Omental fat pad (tissue), 4 donors: ENCODE measurements at places on chromosomes 5 and 9. TPM values are rescaled to one million over a fixed set of nuclear protein-coding genes. Genes with fewer than 3 reads are reported as not detected.

GRCh38 chr5:137401946-137402345 is 97.2 kb downstream of the SPOCK1 start:
- no peak for DNase-seq

- no peak for DNase-seq
These were observed 74.5 kb upstream of the MAP1B start for GRCh38 chr5:72032788-72033187.

DNA sequence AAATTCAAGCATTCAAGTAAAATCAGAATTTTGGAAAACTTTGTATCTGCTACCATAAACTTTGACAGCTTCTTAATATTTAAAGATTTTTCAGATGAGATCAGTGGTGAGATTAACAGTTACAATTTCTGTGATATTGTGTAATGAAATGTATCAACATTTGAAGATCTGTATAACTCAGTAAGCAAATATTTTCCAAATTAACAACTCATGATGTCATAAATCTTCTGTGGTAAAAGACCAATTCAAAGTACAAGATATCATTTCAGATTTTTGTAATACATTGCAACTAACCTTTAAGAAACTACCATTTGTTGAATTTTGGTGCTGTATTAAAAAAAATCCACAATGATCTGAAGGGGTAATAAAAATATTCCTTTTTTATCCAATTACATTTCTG is 352.2 kb downstream of the KIAA0825 start:
- no peak for DNase-seq

DNA sequence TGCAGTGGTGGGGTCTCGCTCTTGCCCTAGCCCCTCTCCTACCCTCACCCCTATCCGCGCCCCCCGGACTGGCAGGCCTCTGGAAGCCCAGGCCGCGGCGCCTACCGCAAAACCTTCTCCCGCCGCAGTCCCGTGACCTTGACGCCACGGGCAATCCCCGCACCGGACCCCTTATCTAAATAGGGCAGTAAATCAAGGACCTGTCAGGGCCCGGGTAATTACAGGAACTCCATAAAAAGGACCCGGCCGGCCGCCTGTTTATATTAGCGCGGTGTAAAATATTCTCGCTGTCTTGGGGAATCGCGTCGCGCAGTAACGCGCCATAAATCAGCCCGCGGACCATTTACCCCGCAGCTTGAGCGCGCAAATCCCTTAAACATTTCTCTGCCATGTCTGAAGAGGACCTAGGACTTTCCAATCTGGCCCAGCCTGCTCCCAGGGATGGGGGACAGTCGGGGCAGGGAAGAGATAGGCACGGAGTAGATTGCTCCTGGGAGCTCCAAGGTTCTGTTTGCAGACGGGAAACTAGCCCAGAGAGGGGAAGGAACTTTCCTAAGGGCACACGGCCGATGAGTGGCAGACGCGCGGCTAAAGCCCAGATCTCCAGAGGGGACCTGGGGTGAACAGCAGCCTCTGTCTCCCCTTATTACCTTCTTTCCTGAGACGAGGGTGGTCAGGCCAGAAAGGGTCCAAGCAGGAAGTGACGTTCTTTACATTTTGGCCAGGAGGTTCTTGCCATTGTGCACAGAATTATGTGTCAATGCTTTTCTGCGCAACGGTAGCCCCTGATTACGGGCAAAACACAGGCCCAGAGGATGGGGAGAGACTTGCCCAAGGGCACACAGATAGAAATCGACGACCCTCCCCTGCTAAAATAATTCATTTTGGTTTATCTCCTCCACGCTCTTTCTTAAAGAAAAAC is 4.8 kb upstream of the HAND1 start:
- DNase-seq: no peak

Gene SPTLC1
- total RNA-seq: 89.5 TPM

Gene SH3TC2
- total RNA-seq: 8.4 TPM

Gene ENTR1
- 26.5 TPM for total RNA-seq

Gene PCDHGA4
- total RNA-seq: 3.3 TPM

Gene FAM174A
- 25.9 TPM for total RNA-seq

Gene SET
- total RNA-seq: 147 TPM

Gene KCNN2
- total RNA-seq: 0.19 TPM

Gene ZFP37
- 2.5 TPM for total RNA-seq

Gene ENTPD2
- 0.28 TPM for total RNA-seq

Gene PCDHGA11
- 12.1 TPM for total RNA-seq

Gene PCDHA9
- total RNA-seq: not detected
